SHP77 treated with DMSO at 0.1 percent for 48 hours (cell line): ENCODE measurements at places on chromosomes 6 and 20.
A peak's percentile ranks its signal among the peaks of the same experiment; 100 is the strongest.

- DNase-seq = no peak
These were observed 4.6 kb downstream of the EGFL8 start for GRCh38 chr6:32168807-32169591.

DNA sequence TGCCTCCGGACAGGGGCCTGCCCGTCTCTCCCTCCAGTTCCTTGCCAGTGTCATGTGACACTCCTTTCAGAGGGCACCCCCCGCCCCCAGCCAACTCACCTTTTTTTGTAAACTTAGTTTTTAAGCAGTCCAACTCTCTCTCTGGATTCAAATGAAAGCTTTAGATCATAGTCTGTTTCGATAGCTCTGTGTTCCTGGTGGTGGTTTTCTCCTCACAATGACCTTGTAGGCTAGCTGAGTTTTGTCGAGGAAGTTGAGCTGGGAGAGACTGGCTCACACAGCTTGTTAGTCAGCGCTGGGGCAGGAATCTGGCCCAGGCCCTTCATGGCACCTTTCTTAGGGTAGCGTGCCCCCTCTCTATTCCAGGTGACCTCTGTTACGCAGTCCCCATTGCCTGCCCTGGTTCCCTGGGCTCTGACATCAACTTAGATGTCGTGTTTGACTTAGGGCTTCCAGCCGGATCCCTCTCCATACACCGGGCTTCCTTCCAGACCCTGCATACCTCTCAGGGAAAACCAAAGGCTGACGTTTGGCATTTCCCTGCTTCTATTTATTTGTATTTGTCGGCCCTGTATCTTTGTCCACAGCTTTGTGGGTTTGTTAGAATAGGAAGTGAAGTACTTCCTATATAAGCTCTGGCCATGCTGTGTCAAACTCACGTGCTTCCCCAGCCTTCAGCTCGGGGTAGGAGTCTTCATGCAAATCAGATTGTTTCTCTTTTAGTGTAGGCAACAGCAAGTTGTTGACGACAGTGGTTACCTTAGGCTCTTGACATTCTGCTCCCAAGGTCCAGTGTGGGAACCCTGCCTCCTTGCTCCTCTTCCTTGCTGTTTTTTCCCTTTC lies 12.7 kb downstream of the IGF2R start:
- DNase-seq = no peak

DNA sequence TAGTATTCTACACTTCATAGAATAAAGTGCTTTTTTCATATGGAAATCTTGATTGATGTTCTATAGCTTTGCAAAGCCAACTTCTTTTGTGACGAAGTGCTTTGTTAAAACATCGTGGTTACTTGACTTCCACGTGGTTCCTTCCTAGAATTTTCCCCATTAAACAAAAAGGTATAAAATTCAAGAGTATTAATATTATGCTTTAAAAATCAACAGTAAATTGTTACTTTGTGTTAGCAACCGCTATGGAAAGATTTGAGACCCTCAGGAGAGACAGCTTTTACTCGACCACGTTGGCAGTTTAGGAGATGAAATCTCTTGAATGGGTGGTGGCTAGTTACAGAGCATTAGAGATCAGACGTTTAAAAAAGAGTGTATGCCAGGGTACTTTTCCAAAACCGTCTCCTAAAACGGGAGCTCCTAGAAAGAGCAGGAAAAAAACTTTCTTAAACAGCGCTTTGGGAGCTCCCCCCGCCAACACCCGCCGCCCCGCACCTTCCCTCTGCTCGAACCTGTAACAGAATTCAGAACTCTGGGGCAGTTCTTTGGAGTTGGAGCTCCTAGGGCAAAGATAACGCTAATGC lies 920 bp downstream of the GJA1 start:
- DNase-seq = no peak

GRCh38 chr20:62025832-62026563 lies 39.7 kb downstream of the TAF4 start:
- no peak for DNase-seq

DNA sequence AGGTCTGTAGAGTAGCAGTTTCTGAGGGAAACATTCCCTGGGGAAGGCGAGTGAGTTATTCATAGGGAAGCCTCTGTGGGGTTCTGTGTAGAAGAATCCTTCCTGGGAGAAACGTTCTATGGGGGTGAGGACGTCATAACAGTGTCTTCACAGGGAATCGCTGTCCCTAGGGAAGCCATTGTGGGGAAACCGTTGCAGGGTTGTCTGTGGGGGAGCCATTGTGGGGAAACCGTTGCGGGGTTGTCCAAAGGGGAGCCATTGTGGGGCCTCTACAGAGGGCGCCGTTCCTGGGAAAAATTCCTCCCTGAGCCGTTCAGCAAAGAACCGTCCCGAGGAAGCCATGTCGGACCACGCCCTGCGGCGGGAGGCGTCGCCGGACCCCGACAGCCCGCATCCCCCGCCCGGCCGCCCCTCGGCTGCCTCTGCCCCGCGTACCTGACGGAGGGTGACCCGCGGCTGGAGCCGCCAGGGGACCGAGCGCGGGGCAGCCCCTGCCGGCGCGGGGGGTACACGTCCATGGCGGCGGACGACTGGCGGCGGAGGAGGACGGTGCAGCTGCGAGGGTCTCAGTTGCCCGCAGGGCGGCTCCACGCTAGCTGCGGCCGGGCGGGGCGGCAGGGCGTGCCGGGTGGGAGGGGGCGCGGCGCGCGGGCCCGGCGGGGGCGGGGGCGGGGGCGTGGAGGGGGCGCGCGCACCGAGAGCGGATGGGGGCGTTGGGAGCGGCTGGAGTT lies at the start of gene DNAAF9:
Gene DNAAF9, minus strand, starts transcription at position 630 of the 731 bp plus-strand sequence. Its CDS starts 112 bp downstream, at position 518.
- DNase-seq = no peak

- no peak for DNase-seq
These were observed 117.6 kb downstream of the EPB41L2 start for GRCh38 chr6:130945401-130945919.

- no peak for DNase-seq
These were observed 113.4 kb downstream of the SCP2D1 start for GRCh38 chr20:18926965-18927364.

DNA sequence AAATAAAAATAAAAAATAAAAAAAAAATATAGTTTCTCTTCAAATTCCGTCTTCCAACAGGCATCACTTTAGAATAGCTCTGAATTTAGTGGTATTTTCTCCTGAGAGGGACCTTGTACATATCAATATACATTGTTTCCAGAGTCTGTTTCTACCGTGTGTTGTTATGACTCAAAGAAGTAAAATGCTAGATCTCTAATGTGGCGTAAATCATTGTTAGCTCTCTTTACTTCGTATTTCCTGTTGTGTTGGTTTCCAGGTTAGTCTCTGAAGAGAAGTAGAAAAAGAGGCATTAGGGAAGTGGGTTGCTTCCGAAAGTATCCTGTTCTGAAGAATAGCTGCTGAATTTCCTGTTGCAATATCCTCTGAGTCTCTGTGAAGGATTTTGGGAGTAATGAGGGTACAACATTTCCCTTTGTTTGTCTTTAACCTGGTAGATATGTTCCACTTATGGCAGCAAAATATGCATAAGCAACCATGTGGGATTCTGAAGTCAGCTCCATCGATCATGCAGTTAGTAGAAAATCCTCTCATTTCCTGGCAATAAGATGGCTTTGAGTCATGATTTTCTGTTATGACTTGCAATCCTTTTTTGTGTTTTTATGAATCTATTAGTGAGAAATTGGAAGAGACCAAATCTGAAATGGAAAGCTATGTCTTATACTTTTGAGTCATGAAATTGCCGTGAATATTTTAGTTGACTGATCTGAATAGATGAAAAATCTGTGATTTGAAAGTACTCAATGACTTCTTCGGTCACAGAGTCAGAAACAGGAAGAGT lies 42.0 kb upstream of the MCHR2 start:
- DNase-seq = no peak

DNA sequence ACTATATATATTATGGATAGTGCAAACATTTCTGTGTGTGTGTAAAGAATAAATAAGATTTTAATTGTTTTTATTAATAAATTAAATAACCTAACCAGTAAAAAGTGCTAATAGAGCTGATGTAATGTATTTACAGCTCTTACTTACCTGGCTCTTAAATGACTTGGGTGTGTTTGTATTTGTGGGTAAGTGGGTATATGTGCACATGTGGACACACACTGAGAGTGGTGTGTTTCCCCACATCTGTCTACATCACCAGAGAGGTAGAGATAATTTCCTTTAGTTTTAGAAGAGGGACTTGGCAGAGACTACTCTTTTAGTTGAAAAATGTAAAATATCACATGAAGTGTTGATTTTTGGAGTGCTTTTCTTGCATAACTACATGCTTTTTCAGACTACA lies 76.0 kb downstream of the UST start:
- no peak for DNase-seq

- no peak for DNase-seq
These were observed 132.4 kb downstream of the DNAH8 start for GRCh38 chr6:38847497-38847896.

DNA sequence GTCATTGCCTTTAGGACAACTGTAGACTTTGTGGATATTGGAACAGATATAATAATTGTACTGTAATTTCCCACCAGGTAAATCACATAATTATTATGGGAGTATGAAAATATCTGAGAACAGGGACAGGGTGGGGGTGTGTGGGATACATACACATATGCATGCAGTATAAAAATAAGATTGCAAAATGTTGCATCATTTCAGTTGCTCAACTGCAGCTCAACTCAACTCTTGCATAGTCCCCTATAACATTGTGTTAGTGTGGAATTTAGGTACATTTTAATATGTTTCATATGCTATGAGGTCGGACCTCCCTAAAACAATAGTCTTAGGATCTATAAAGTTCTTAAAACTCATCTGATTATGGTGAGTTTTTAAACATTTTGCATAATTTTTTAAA lies 275.0 kb upstream of the FLRT3 start:
- DNase-seq = no peak

- DNase-seq = peak; percentile 9
These were observed 88.8 kb downstream of the CD24 start for GRCh38 chr6:106885679-106886078.
